Regular cardiac myocyte (primary cell): ENCODE measurements at places on chromosomes 4 and X. TPM values are rescaled to one million over a fixed set of nuclear protein-coding genes. Genes with fewer than 3 reads are reported as not detected.

NOA1 gene
- total RNA-seq, result 12.7 and 14.7 TPM in 2 replicates

ARHGAP36 gene
- total RNA-seq, result not detected in 2 replicates

DMP1 gene
- total RNA-seq, result not detected in 2 replicates

CXXC4 gene
- under 0.01 TPM in 2 replicates for total RNA-seq

HPGD gene
- total RNA-seq, result 0.19 and 0.28 TPM in 2 replicates

DMRTC1 gene
- not detected in 2 replicates for total RNA-seq

VBP1 gene
- total RNA-seq, result 67.7 and 94.7 TPM in 2 replicates

SPANXA1 gene
- not detected in 2 replicates for total RNA-seq

MAN2B2 gene
- total RNA-seq, result 15.1 and 21.7 TPM in 2 replicates

SULT1E1 gene
- total RNA-seq, result 3.9 and 9.4 TPM in 2 replicates

CT55 gene
- total RNA-seq, result not detected in 2 replicates

HGFAC gene
- total RNA-seq, result not detected in 2 replicates

UCP1 gene
- not detected in 2 replicates for total RNA-seq

MAGEA10 gene
- not detected in 2 replicates for total RNA-seq
